Activated T-cell treated with anti-CD3 and anti-CD28 coated beads for 1 hour (primary cell): ENCODE measurements at places on chromosomes 16 and 17.

- DNase-seq = no peak
Observed at GRCh38 chr16:52874042-52874441, 178.7 kb downstream of the CHD9NB start.

- DNase-seq = no peak
Observed at GRCh38 chr17:6587310-6587709, 31.0 kb upstream of the PITPNM3 start.

DNA sequence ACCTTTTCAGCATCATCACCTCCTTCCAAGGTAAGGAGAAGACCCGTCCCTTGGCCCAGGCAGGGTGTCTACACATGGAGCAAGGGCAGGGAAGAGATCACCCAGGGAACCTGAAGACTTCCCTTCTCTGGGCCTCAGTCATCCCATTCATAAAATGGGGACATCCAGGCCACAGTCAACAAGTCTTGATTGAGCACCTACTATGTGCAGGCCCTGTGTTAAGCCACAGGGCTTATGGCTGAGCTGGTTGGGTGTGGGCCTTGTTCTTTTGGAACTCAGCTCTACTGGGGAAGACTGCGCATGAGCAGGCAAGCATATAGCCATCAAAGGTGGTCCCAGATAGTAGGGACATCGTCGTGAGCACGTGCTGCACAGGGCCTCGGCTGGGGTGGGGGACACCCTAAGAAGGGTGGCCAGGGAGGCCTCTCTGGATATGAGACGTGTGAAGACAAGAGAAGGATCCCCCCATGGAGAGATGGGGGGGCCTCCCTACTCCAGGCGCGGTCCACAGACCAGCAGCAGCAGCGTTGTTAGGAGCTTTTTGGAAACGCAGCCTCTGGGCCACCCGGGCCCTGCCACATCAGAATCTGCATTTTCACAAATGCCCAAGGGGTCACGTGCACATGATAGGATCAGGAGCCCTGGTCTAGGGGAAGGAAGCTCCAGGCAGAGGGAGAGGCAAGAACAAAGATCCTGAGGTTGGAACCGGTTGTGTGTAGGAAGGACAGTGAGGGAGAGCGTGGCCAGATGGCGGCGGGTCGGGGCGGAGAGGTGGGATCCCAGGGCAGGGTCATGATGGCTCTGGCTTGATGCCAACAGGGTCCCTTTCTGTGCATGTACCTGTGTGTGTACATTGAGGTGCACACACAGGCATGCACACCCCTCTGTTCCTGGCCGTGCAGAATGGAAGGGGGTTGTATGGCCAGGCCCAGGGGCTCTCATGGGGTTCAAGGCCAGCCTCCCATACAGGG is 5.9 kb upstream of the ADGRG3 start:
- DNase-seq = no peak

GRCh38 chr17:80461528-80462160 is 14.8 kb downstream of the NPTX1 start:
- DNase-seq = no peak

DNA sequence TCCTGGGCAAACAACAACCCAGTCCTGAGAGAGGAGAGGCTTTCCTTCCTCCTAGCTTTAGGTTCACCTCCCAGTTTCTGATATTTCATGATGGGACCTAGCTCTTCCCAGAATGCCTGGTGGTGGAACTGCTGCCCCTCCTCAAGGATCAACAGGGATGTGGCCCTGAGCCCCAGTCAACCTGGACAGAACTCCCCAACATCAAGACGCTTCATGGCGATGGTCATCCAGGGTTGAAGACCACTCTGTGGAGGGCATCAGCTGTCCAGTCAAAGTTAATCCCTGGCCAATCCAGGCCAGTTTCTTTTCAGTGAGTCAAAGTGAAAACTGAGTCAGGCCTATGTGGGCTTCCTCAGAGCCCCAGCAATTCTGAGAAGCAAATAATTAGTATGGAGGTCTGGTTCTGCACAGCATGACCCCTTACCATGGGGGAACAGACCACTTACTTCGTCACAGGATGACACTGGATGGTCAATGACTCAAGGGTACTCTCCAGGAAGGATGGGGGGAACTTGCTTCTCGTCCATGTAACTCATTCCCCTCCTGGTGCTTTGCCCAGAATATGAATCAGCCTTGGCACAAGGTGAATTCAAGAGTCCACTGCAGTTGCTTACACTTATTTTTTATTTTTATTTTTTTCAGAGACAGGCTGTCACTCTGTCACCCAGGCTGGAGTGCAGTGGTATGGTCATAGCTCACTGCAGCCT is 14.7 kb upstream of the XYLT2 start:
- DNase-seq = no peak

DNA sequence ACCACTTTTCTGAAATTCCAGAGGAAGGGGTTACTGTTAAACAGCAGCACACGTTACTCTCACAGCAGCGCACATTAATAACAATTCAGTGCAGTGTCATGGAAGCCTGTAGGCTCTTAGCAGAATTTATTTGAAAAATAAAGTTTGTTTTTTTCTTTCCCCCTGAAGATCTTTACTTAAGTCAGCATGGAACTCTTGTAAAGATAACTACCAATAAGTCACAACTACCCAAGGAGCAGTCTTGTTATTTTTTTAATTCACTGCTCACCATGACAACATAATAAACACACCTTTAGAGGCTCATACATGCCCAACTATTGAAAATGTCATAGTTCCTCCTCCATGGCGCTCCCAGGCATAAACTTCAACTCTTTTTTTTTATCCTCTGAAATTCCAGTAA is 31.8 kb upstream of the PSMD7 start:
- no peak for DNase-seq

- DNase-seq = no peak
Observed at GRCh38 chr16:86986809-86987487, 330.2 kb downstream of the C16orf95 start.

- no peak for DNase-seq
Observed at GRCh38 chr17:43341715-43342588, 56.8 kb upstream of the ARL4D start.

- DNase-seq = no peak
Observed at GRCh38 chr17:81153340-81153803, 11.9 kb upstream of the PVALEF start.

- DNase-seq = peak; percentile 31
Observed at GRCh38 chr16:964356-965035, 6.3 kb downstream of the LMF1 start.

GRCh38 chr17:13387236-13387635 is 214.5 kb downstream of the HS3ST3A1 start:
- no peak for DNase-seq

DNA sequence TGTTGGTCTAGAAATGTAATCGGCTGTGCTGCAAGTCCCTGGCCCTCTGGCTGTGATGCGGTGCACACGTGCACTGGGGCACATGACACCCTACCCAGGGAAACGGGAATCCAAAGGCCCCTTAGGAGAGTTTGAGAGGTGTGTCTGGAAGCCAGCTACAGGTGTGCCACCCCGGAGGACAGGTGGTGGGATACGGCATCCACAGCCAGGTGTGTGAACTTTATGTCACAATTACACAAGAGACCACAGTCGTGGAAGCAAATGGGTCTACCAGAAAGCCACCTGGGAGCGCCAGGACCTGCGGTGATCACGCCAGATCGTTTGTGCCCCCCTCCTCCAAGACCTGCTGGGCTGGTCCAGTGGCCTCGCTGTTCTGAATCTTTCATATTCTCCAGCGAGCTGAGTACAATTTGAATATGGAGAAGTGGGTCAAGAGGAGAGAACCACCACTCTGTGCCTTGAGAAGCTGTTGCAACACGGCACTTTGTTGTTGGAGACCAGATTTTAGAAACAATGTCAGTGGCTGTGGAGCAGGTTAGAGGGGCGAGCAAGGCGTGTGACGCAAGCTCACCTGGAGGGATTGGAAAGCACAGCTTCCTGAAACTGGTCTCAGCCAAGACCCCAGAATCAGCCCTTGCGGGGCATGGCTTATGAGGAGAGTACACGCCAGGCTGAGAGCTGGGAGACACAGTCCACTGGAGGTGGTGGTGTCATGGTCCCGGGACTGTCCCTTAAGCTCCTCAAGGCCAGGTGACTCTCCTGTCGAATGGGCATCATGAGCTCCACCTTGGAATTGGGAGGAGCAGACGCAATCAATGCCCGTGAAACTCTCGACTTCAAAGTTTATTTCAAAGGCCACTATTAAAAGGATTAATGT is 37.4 kb downstream of the COX4I1 start:
- DNase-seq = no peak

- no peak for DNase-seq
Observed at GRCh38 chr16:51701025-51701424, 550.0 kb upstream of the SALL1 start.

GRCh38 chr16:67648764-67649407 is 3.9 kb downstream of the CARMIL2 start:
- no peak for DNase-seq

DNA sequence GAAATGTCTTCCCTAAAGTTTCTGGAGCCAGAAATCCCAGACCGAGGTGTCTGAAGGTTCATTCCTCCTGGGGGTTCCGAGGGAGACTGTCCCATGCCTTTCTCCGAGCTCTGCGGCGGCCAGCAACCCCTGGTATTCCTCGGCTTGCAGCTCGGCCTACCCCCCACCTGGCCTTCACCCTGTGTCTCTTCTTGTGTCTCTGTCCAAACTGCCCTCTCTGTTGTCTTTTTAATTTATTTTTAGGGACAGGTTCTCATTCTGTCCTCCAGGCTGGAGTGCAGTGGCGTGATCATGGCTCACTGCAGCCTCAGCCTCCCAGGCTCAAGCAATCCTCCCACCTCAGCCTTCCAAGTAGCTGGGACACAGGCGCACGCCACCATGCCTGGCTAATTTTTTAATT is 211.7 kb downstream of the SEC14L1 start:
- no peak for DNase-seq

DNA sequence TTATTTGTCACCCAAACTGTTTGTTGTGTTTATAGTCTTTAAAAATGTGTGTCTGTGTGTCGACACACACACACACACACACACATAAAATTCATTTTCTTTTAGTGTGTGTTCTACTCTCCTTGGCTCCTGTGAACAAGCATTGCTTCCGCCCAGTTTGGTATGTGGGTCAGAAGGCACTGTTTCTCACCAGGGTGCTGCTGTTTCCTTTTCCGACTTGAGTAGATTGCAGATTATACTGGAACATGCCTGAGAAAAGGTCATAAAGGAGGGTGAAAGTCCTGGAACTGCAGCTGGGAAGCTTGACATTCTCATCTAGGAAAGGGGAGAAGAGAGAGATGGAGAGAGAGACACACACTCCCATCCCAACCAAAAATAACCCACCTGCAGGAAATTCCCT is 330.3 kb downstream of the BCAS3 start:
- no peak for DNase-seq

DNA sequence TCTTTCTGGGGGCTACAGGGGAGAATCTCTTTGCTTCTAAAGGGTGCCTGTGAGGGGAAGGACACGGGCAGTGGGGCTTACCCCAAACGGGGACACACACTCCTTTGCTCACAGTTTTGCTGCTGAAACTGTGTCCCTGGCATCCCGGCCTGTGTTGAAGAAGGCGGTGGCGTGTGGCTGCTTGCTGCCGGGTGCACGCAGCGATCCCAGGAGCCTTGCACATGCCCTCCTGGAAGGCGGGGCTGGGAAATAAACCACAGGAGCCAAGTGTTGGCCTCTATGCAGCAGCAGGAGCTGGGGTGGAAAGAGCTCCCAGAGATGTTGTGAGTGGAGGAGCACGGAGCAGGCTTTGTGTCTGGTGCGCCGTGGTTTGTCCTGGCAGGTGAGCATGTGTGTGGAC is 131.0 kb upstream of the CIBAR2 start:
- DNase-seq = no peak

- DNase-seq = no peak
Observed at GRCh38 chr17:27430882-27431491, 25.3 kb upstream of the KSR1 start.

GRCh38 chr16:27817038-27817437 is 246.5 kb downstream of the GSG1L start:
- no peak for DNase-seq

GRCh38 chr16:64290461-64290860 is 831.4 kb downstream of the CDH11 start:
- no peak for DNase-seq

- DNase-seq = no peak
Observed at GRCh38 chr17:64413513-64413912, 22.9 kb upstream of the PECAM1 start.

GRCh38 chr17:1980665-1981250 is 44.4 kb downstream of the RTN4RL1 start:
- no peak for DNase-seq
